Inflammatory macrophage treated with lipopolysaccharide for 4 hours (primary cell): ENCODE measurements at places on chromosomes 2 and 18.
A peak's percentile ranks its signal among the peaks of the same experiment; 100 is the strongest.

DNA sequence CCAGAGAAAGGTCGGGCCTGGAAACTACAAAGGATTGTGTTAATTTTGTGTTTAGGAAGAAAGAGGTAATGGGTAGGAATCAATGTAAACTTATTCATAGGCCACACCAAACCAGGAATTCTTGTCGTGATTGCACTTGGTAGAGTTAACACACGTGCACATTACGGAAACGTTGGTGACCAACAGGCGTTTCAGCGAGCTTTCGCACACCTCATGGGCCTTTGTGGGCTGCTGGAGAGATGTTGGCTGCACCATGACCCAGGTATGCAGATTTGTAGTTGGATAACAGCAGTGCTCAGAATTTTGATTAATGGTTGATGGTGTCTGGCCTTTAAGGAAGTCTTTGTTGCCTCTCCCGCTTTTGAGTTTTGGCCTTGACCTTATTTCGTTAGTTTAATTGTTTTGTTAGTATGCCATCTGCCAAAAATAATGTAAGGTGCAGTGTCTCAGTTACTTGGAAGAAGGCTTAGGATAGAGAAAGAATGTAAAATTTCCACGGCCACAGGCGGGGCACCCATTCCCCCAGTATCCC, 1.9 kb downstream of the ZNF236 start:
- DNase-seq, result no peak

DNA sequence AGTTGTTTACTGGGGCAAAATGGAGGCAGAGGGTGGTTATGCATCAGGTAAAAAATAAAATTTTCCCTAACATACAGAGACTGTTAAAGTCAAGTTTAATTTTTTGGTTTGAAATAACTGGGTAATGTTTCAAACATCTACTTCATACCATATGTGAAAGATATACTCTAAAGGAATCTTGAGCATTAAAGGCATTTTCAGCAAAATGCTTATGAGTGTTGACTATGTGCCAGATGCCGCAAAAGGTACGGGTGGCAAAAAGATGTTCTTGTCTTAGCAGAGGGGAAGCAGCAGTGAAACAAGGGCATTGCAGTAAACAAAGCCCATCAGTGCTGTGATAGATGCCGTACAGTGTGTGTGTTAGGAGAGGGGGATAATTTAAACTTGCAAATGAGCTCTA, 263.1 kb upstream of the ID2 start:
- no peak for DNase-seq

GRCh38 chr18:5462227-5462626, 81.6 kb downstream of the EPB41L3 start:
- DNase-seq, result peak; percentile 92

GRCh38 chr2:38948995-38949394, 59.3 kb downstream of the ARHGEF33 start:
- DNase-seq, result no peak

- no peak for DNase-seq
Measured at GRCh38 chr18:61201511-61201910, 131.7 kb upstream of the CDH20 start.

DNA sequence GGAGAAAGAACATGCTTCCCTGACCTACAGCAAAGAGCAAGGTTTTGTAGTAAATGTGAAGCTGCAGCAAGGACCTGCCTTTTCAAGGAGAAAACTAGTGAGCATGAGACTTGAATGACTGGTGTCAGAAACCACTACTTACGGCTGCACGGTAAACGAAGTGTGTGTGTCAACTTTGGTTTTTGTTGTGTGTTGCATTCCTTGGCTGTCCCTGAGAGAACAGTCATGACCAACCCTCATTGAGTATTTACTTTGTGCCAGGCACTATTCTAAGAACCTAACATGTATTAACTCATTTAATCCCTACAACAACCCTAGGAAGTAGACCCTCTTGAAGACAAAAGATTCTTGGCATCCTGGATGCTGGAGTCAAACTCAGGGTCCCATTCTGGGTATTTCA, 22.8 kb downstream of the ACMSD start:
- DNase-seq, result no peak

DNA sequence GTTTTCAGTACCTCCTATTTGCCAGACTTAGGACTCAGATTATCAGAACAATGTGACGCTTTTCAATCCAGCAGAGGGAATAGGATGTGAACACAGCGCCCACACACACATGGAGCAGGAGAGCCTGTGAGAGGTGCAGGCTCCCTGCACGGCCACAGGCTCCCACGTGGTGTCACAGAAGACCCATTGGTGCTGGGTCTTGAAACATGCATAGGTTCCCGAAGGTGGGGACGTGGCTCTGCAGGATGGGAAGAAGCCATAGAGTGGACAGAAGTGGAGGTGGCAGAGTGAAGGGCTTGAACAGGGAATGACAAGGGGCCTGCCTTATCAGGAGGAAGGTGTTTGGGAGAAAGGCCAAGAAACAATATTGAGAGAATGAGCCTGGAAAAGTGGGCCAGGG, 78.5 kb upstream of the BCL2L11 start:
- no peak for DNase-seq

- no peak for DNase-seq
Measured at GRCh38 chr18:23992089-23992940, 22.2 kb upstream of the TTC39C start.
